ENCODE measurements at places on chromosomes 1 and 21.

- no peaks in the 10 kb centered on the region for H3K36me3 ChIP-seq
- H3K27ac ChIP-seq: no peak overlapping the region
- H3K27me3 ChIP-seq: no peaks in the 10 kb centered on the region
- no peak overlapping the region for H3K4me3 ChIP-seq
Observed at GRCh38 chr1:81876901-81877733, 76.4 kb downstream of the ADGRL2 start.

GRCh38 chr21:15421441-15421881, 308.3 kb upstream of the USP25 start:
- DNase-seq: no peak
- no peak overlapping the region for H3K27ac ChIP-seq
- peaks cover 3% of the 10 kb centered on the region for H3K27me3 ChIP-seq
- H3K4me3 ChIP-seq: no peak overlapping the region
- peaks cover 12% of the 10 kb centered on the region for H3K4me1 ChIP-seq

- H3K4me3 ChIP-seq: peak overlapping the region; percentile 42
- DNase-seq: peak; percentile 80
- H3K27me3 ChIP-seq: no peaks in the 10 kb centered on the region
Observed at GRCh38 chr1:155893389-155894142, 17.6 kb downstream of the RIT1 start.

DNA sequence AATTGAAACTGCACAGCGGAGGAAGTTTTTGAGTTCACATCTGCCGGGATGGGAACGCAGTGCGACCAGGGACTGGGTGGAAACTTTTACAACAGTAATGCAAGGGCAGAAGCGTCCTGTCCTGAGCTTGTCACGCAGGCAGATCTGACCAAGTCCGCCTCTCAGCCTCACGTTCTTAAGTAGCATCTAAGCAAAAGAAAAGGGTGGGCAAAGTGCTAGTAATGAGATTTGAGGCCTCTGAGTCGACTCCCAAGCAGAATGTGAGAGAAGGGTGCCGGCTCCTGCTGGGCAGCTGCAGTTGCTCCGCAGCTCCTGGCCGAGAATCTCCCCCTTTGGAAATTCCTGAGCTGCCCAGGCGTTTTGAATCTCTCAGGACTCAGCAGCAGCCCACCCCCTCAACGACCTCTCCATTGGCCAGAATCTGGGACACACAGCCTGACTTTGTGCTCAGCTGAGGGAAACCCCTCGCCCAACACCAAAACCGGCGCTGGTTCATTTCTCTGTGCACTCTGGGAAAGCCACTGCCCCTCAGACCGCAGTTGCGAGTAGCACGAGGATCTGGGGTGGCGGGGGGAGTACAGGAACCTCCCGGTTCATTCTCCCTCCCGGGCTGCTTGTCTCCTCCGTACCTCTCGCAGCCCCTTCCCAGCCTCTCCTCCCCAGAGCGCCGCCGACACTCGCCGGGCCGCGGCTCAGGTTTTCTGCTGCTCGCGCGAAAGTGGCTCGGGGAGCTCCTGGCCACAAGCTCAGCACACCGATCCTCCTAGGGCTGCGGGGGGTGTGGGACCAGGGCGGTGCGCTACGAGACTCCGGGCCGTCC, 913 bp upstream of the S1PR1 start:
- peak; percentile 92 for DNase-seq
- no peaks in the 10 kb centered on the region for H3K27me3 ChIP-seq
- peak overlapping the region; percentile 96 for H3K27ac ChIP-seq
